Liver (tissue), 10 donors: ENCODE measurements at places on chromosomes 1 and 21. TPM values are rescaled to one million over a fixed set of nuclear protein-coding genes. Genes with fewer than 3 reads are reported as not detected.
A peak's percentile ranks its signal among the peaks of the same experiment; 100 is the strongest.

- DNase-seq: peak; percentile 69
These were observed 5.0 kb downstream of the AGT start for GRCh38 chr1:230708631-230709580.

DNA sequence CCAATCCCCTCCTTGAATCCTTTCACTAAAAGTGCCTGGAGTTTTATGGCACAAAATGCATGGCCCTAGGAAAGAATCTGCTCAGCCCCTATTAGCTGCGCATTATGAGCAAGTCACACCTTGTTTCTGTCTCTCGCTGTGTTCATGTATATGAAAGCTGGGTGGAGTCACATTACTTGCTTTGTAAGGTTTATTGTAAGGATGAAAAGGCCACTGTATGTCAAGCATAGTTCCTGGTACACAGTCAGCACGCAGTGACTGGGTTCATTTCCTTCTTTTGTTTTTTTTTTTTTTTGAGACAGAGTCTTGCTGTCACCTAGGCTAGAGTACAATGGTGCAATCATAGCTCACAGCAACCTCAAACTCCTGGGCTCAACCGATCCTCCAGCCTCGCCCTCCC, 6.7 kb upstream of the SLC9A1 start:
- no peak for DNase-seq

- no peak for DNase-seq
These were observed 9.4 kb upstream of the ACTRT2 start for GRCh38 chr1:3011631-3012455.

DNA sequence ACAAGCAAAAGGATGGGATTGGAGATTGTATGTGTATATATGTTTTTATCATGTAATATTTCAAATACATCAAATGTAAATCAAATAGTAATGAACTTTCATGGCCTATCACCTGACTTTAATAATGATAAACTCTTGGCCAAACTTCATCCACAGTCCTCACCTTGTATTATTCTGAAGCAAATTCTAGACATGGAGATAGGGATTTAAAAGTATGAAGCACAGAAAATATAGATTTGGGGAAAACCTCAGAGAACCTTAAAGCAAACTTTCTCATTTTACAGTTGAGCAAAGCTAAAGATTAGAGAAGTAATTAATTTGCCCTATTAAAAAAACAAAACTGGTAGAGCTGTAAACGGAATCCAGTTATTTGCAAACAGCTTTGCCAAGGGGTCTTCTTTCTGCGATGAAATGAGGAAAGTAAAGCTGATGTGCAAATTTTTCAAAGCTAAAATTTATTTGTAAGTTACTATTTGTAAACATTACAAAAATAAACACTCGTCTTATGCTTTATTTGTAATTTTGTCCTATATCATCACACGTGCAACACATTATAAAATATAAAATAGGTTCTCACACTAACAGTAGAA, 19.9 kb upstream of the KIF14 start:
- DNase-seq: no peak

GRCh38 chr1:37723072-37723389, 30.7 kb downstream of the CDCA8 start:
- no peak for DNase-seq

- DNase-seq: no peak
These were observed 849.8 kb downstream of the USP25 start for GRCh38 chr21:16579538-16579937.

- no peak for DNase-seq
These were observed 3.3 kb upstream of the NECTIN4 start for GRCh38 chr1:161092621-161093028.

DNA sequence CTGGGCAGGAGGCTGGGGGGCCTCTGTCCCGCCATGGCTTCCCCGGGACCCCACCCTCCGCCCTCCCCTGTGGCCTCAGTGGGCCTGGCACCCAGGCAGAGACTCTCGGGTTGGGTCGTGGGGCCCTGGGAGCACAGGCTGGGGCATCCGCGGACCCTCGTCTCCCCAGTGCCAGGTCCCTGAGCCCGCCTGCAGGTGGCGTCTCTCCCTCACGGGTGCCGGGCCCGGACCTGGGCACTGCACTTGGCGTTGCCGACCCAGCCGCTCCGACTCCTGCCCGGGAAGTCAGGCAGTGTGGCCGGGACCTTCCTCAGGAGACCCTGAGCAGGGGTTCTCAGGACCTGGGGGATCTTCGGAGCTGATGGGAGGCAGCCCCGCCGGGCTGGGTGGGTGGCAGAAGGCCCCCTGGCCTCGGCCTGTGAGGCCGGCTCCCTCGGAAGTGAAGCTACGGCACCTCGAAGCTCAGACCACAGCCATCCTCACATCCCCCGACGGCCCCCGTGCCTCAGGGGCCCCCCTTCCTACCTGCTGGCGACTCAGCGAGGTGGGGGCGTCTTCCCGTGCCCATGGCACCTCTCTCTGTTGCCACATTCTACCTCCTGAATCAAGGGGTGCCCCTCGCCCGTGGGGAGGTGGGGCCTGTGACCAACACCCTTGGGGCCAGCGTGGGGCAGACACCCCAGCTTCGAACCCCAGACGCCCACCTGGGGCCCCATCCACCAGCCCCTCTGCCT, 6.4 kb upstream of the C1orf159 start:
- DNase-seq: peak; percentile 71

DNA sequence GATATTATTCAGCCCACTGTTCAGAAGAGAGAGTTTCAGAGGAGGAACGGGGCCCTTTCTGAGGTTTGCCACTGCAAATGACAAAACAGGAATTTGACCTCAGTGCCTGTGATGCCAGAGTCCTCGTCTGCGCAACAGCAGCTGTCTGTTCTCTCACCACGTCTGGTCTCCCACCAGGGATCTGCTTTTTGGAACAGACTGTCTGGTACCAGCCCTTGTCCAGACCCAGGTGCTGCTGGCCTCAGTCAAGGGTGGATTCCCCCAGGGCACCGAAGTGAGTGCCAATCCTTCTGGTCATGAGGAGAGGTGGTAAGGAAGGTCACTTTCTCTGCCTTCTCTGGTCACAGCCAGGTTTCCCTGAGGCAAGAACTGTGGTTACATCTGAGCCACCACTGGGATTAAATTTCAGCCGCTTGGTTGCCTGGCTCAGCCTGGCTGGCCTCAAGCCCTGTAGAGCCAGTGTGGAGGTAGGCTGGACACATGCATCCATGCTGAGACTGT, 2.3 kb upstream of the BCAN start:
- no peak for DNase-seq

DNA sequence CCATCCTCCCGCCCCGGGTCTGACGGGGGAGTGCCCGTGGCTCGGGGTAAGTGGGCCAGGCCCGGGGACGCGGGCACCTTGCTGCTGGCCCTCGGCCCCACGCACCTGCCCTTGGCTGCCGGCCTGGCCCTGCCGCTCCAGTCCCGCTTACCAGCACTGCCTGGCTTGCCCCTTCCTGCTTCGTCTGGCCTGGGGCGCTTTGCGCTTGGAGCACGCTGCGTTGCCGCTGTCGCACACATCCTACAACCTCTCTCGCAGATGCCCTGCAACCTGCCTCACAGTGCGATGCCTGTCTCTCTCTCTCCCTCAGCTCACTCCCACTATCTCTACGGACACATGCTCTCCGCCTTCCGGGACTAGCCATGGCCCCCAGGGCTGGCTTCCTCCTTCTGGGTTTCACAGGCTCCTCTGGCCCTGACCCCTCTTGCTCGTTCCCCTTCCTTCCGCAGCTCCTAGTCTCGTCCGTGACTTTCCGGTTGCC, 9.7 kb downstream of the MYOG start:
- DNase-seq: no peak

- no peak for DNase-seq
These were observed 63.6 kb upstream of the GALNT2 start for GRCh38 chr1:230003409-230003808.

- no peak for DNase-seq
These were observed 4.1 kb downstream of the KDM5B start for GRCh38 chr1:202804126-202804525.

- DNase-seq: no peak
These were observed 32.3 kb upstream of the RALGPS2 start for GRCh38 chr1:178692564-178693327.

PLA2G2A gene
- polyA plus RNA-seq: 1,724 TPM

TRIM46 gene
- 0.07 TPM for polyA plus RNA-seq

RGS18 gene
- 1.3 TPM for polyA plus RNA-seq

NME7 gene
- 26.5 TPM for polyA plus RNA-seq

STUM gene
- polyA plus RNA-seq: 0.06 TPM

HRNR gene
- polyA plus RNA-seq: not detected

HSD3B2 gene
- 0.14 TPM for polyA plus RNA-seq

HSPG2 gene
- 5.6 TPM for polyA plus RNA-seq
